ENCODE measurements at places on chromosomes 5 and 9.

- DNase-seq: no peak
Observed at GRCh38 chr5:84437673-84438315, 53.1 kb upstream of the EDIL3 start.

GRCh38 chr9:130500340-130501180, 55.8 kb downstream of the ASS1 start:
- no peak for DNase-seq

DNA sequence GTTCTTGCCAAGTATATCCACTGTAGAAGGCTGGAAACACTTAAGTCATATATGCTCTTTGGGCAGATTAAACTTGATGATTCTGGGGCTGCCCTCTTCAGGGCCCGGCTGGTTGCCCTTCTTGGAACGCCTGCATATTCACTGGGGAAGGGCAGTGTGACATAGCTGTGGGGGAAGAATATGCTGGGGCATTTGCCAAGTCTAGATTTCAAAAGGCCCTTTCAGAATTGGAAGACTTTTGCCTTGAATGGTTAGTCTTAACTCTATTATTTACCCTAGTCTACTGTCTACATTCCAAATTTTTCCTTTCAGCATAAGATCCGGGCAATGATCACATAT, 161.2 kb upstream of the PITX1 start:
- no peak for DNase-seq

- no peak for DNase-seq
Observed at GRCh38 chr5:160260881-160261815, 31.8 kb downstream of the FABP6 start.

- DNase-seq: no peak
Observed at GRCh38 chr9:14936491-14936890, 26.3 kb upstream of the FREM1 start.

- no peak for DNase-seq
Observed at GRCh38 chr5:127812570-127812969, 109.4 kb downstream of the CCDC192 start.

GRCh38 chr5:79959407-79959806, 31.7 kb downstream of the MTX3 start:
- DNase-seq: no peak

GRCh38 chr9:129746092-129746777, 6.6 kb downstream of the PTGES start:
- no peak for DNase-seq
